ENCODE measurements at places on chromosomes 2 and 18.

DNA sequence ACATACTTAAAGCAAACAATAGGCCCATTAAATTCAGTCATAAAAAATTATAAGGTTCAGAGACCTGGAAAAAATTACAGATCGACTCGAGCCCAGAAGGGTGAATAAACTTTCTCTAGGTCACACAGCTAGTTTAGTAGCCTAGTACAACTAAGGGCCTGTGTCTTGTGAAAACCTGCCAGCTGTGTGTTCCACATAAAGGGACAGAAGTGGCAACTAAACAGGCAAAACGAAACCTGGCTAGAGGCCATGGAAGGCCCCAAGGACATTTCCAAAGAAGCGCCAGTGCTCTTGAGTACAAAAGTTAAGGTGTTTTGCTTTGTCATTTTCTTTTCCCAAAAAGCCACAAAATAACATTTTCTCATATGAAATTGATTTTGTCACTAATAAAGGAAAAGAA is 164.9 kb downstream of the L3MBTL4 start:
- no peak for DNase-seq

DNA sequence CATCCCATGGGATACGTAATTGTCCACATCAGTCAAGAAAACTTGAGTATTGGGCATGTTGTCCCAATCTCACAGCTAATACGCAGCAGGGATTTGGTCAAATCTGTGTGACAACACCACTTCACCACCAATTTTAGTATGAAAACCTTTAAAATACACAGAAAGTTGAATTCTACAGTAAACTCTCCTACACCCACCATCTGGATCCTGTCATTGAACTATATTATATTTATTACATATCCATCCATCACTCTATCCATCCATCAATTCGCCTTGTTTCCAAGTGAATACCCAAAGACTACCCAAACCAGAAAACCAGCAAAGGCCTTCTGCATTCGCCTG is 846 bp upstream of the FKBP7 start:
- no peak for DNase-seq

DNA sequence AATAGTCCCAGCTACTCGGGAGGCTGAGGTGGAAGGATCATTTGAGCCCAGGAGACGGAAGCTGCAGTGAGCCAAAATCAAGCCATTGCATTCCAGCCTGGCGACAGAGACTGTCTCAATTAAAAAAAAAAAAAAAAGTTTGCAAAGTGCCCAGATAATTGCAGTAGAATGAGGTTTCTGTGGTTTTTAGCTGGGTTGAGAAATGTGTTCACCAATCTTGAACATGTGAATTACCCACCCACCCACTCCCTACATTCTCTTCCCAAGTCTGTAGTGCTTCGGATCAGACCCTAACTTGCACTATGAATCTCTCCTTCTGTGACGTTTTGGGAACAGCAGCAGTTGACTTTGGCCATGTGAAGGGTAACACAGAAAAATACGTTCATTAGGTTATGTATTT is 247.3 kb downstream of the PTGR3 start:
- no peak for DNase-seq

GRCh38 chr2:81672923-81673322 is 1368.4 kb upstream of the LRRTM1 start:
- no peak for DNase-seq

GRCh38 chr2:103161456-103162289 is 399.8 kb downstream of the TMEM182 start:
- no peak for DNase-seq

- DNase-seq, result no peak
Measured at GRCh38 chr2:182615036-182615435, 101.0 kb upstream of the DNAJC10 start.

All from stimulated activated CD8-positive, alpha-beta memory T cell treated with anti-CD3 and anti-CD28 coated beads, Interleukin-4, amount 100 ng/mL, for 1 hour (primary cell).